ENCODE measurements at places on chromosomes 6 and 20.

DNA sequence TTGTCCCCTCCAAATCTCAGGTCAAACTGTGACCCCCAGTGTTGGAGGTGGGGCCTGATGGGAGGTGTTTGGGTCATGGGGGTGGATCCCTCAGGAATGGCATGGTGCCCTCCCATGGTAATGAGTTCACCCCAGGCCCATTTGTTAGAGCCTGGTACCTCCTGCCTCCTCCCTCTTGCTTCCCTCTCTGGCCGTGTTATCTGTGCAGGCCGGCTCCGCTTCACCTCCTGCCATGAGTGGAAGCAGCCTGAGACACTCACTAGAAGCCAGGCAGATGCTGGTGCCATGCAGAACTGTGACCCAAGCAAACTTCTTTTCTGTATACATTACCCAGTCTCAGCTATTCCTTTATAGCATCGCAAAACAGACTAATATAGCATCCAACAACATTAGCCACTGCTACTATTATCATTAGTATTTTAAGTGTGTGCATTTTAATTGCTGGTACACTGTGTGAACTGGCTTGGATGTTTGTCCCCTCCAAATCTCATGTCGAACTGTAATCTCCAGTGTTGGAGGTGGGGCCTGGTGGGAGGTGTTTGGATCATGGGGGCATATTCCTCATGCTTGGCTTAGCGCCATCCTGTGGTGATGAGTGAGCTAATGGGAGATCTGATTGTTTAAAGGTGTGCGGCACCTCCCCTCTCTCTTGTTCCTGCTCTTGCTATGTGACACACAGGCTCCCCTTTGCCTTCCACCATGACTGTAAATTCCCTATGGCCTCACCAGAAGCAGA, 12.2 kb upstream of the OSER1 start:
- H3K27me3 ChIP-seq, result no peaks in the 10 kb centered on the region
- no peak for DNase-seq
- H3K36me3 ChIP-seq, result no peaks in the 10 kb centered on the region
- H3K27ac ChIP-seq, result no peak overlapping the region
- H3K4me3 ChIP-seq, result no peak overlapping the region

GRCh38 chr6:76861403-76861802, 601.9 kb downstream of the HTR1B start:
- H3K4me3 ChIP-seq, result no peak overlapping the region
- no peaks in the 10 kb centered on the region for H3K4me1 ChIP-seq
- no peaks in the 10 kb centered on the region for H3K36me3 ChIP-seq
- DNase-seq, result no peak
- H3K27me3 ChIP-seq, result no peaks in the 10 kb centered on the region

DNA sequence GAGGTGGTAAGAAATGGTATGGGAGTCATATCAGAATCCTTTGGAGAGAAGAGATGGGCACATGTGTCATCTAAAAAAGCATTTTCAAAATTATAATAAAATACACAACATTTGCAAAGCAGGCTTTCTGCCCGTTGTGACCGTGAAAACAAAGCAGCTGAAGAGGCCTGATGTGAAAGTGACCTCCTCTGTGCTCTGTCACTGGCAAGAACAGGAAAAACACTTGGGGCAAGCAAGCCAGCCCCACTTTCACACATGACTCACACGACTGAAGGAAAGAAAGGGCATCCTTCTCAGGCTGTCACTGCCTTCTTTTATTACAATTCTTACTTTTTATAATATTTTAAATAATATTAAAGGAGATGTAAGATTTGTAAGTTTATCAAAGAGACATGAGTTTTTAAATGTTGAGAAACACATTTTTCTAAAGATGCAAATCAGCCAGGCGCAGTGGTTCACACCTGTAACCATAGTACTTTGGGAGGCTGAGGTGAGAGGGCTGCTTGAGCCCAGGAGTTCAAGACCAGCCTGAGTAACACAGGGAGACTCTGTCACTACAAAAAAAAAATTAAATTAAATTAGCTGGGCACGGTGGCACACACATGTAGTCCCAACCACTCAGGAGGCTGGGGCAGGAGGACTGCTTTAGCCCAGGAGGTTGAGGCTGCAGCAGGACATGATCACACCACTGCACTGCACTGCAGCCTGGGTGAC, 143.7 kb downstream of the BTBD9 start:
- H3K4me1 ChIP-seq, result no peaks in the 10 kb centered on the region
- no peak overlapping the region for H3K27ac ChIP-seq
- no peaks in the 10 kb centered on the region for H3K36me3 ChIP-seq
- DNase-seq, result no peak

DNA sequence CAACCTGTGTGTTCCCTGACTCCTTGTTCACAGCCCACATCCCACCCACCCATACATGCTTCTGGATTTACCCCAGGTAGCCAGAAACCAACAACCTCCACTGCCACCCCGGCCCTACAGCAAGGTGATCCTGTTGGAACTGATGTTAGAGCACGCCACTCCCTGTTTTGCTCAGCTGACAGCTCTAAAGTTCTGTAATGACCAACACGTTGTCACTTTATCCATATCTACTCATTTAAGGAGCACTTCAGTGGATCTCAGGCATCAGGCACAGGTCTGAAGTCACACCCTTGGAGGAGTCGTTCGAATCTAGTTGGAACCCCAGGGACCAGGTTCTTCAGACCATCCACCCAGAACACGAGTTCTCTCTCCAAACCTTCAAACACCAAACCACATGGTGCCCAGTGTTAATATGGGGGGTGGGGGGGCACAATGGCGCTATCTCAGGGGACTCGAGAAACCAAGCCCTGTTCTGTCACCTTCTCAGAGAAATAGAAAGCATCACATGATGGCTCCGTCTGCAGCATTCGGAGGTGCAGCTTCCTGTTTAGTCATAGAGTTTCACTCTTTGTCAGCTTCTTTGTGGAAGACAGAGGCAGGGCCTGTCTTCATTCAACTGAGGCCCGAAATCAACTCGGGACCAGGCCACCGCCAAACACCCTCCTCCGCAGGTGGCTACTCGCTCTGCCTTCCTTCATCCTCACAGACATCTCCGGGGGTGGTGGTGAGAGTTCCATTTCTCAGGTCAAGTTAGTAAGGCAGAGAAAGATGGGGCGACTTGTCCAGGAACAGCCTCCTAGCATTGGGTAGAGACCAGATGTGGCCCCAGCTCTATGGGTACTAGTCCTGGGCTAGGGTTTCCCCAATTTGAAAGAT, 142.2 kb downstream of the NFATC2 start:
- no peaks in the 10 kb centered on the region for H3K36me3 ChIP-seq
- DNase-seq, result no peak
- no peak overlapping the region for H3K4me3 ChIP-seq
- no peaks in the 10 kb centered on the region for H3K27me3 ChIP-seq

DNA sequence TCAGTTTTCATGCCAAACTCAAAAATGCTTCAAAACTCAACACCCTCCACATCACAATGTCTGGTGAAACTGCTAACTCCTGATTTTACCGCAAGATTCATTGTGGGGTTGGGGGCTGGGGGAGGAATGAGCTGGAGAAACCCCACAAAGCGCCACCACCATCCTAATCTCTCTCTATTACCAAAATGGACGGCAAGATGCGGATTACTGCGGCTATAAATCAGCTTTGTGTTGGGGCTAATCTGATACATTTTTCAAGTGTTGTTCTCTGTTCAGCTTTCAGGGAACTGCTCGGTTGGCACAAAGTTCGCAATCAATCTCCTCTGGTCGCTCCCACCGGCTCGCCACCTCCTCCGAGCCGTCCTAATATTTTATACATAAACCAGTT, 83.7 kb downstream of the TMEM242 start:
- no peak for DNase-seq
- H3K36me3 ChIP-seq, result no peaks in the 10 kb centered on the region
- peaks cover 31% of the 10 kb centered on the region for H3K27me3 ChIP-seq
- no peak overlapping the region for H3K4me3 ChIP-seq
- H3K27ac ChIP-seq, result no peak overlapping the region
- peaks cover 5% of the 10 kb centered on the region for H3K4me1 ChIP-seq

- no peak overlapping the region for H3K4me3 ChIP-seq
- DNase-seq, result peak; percentile 5
- no peaks in the 10 kb centered on the region for H3K36me3 ChIP-seq
- H3K4me1 ChIP-seq, result no peaks in the 10 kb centered on the region
- no peaks in the 10 kb centered on the region for H3K27me3 ChIP-seq
Observed at GRCh38 chr6:74749211-74750147, 456.4 kb downstream of the COL12A1 start.

DNA sequence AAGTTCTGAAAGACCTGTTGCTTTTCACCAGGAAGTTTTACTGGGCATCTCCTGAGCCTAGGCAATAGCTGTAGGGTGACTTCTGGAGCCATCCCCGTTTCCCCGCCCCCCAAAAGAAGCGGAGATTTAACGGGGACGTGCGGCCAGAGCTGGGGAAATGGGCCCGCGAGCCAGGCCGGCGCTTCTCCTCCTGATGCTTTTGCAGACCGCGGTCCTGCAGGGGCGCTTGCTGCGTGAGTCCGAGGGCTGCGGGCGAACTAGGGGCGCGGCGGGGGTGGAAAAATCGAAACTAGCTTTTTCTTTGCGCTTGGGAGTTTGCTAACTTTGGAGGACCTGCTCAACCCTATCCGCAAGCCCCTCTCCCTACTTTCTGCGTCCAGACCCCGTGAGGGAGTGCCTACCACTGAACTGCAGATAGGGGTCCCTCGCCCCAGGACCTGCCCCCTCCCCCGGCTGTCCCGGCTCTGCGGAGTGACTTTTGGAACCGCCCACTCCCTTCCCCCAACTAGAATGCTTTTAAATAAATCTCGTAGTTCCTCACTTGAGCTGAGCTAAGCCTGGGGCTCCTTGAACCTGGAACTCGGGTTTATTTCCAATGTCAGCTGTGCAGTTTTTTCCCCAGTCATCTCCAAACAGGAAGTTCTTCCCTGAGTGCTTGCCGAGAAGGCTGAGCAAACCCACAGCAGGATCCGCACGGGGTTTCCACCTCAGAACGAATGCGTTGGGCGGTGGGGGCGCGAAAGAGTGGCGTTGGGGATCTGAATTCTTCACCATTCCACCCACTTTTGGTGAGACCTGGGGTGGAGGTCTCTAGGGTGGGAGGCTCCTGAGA, at the start of gene HFE:
Gene HFE, plus strand, starts transcription at position 146 of the 832 bp plus-strand sequence. Its CDS starts 12 bp downstream, at position 158.
- peak within 1 kb of the TSS; percentile 2 for H3K4me3 ChIP-seq
- no peak for DNase-seq
- H3K27me3 ChIP-seq, result no peaks in the 10 kb centered on the region
- H3K27ac ChIP-seq, result no peak within 1 kb of the TSS

- H3K27me3 ChIP-seq, result peaks cover 23% of the 10 kb centered on the region
- H3K36me3 ChIP-seq, result no peaks in the 10 kb centered on the region
- no peak overlapping the region for H3K27ac ChIP-seq
- H3K4me1 ChIP-seq, result no peaks in the 10 kb centered on the region
- DNase-seq, result no peak
- no peak overlapping the region for H3K4me3 ChIP-seq
Observed at GRCh38 chr20:58606184-58606583, 44.9 kb upstream of the STX16 start.

- H3K36me3 ChIP-seq, result no peaks in the 10 kb centered on the region
- no peaks in the 10 kb centered on the region for H3K27me3 ChIP-seq
- no peak overlapping the region for H3K27ac ChIP-seq
- DNase-seq, result no peak
- H3K4me1 ChIP-seq, result no peaks in the 10 kb centered on the region
- H3K4me3 ChIP-seq, result no peak overlapping the region
Observed at GRCh38 chr6:125961117-125961516, 4.5 kb downstream of the HINT3 start.

GRCh38 chr20:59103573-59103972, 60.0 kb upstream of the ZNF831 start:
- H3K27me3 ChIP-seq, result no peaks in the 10 kb centered on the region
- peaks cover 2% of the 10 kb centered on the region for H3K4me1 ChIP-seq
- no peak overlapping the region for H3K4me3 ChIP-seq

- no peak overlapping the region for H3K27ac ChIP-seq
- no peaks in the 10 kb centered on the region for H3K27me3 ChIP-seq
- H3K36me3 ChIP-seq, result peaks cover 18% of the 10 kb centered on the region
- peaks cover 4% of the 10 kb centered on the region for H3K4me1 ChIP-seq
- DNase-seq, result no peak
Observed at GRCh38 chr20:4697189-4697830, 24.4 kb upstream of the PRND start.

DNA sequence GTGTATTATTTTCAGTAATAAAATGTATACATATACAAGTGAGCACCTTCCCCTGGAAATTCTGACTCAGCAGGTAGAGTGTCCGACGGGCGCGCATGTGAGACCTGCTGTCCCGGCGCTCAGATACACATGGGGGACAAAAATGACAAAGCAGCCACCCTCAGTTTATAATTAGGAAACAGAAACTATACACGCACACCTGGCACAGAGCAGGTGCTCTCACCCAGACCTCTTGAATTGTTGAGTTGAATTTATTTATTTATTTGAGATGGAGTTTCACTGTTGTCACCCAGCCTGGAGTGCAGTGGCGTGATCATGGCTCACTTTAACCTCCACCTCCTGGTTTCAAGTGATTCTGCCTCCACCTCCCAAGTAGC, 180.4 kb downstream of the ZDHHC14 start:
- H3K4me3 ChIP-seq, result no peak overlapping the region
- no peak for DNase-seq
- no peak overlapping the region for H3K27ac ChIP-seq
- peaks cover 9% of the 10 kb centered on the region for H3K4me1 ChIP-seq
- H3K27me3 ChIP-seq, result no peaks in the 10 kb centered on the region

GRCh38 chr6:87164004-87164403, 8.6 kb downstream of the ZNF292 start:
- H3K27me3 ChIP-seq, result no peaks in the 10 kb centered on the region
- no peak overlapping the region for H3K27ac ChIP-seq
- no peak overlapping the region for H3K4me3 ChIP-seq
- DNase-seq, result no peak

GRCh38 chr6:8814440-8815000, 379.2 kb upstream of the SLC35B3 start:
- H3K4me3 ChIP-seq, result no peak overlapping the region
- H3K36me3 ChIP-seq, result no peaks in the 10 kb centered on the region
- H3K27me3 ChIP-seq, result no peaks in the 10 kb centered on the region
- DNase-seq, result no peak

- no peaks in the 10 kb centered on the region for H3K27me3 ChIP-seq
- H3K4me3 ChIP-seq, result no peak overlapping the region
- H3K36me3 ChIP-seq, result no peaks in the 10 kb centered on the region
Observed at GRCh38 chr6:105607636-105608621, 205.0 kb upstream of the PREP start.

- H3K27me3 ChIP-seq, result no peaks in the 10 kb centered on the region
- H3K4me1 ChIP-seq, result peaks cover 11% of the 10 kb centered on the region
- DNase-seq, result no peak
- no peak overlapping the region for H3K4me3 ChIP-seq
Observed at GRCh38 chr6:11364971-11365397, 132.5 kb upstream of the NEDD9 start.

- DNase-seq, result no peak
- H3K27ac ChIP-seq, result no peak overlapping the region
- H3K27me3 ChIP-seq, result no peaks in the 10 kb centered on the region
- no peak overlapping the region for H3K4me3 ChIP-seq
- no peaks in the 10 kb centered on the region for H3K36me3 ChIP-seq
- peaks cover 2% of the 10 kb centered on the region for H3K4me1 ChIP-seq
Observed at GRCh38 chr6:70839286-70840266, 117.3 kb downstream of the B3GAT2 start.

GRCh38 chr20:31595654-31596411, 9.3 kb upstream of the ID1 start:
- no peaks in the 10 kb centered on the region for H3K36me3 ChIP-seq
- H3K4me3 ChIP-seq, result no peak overlapping the region
- H3K4me1 ChIP-seq, result peaks cover 16% of the 10 kb centered on the region
- H3K27me3 ChIP-seq, result no peaks in the 10 kb centered on the region
- no peak overlapping the region for H3K27ac ChIP-seq

Measured in neuronal stem cell (in vitro differentiated cells).